LoVo (cell line): ENCODE measurements at places on chromosomes 6 and 20.

DNA sequence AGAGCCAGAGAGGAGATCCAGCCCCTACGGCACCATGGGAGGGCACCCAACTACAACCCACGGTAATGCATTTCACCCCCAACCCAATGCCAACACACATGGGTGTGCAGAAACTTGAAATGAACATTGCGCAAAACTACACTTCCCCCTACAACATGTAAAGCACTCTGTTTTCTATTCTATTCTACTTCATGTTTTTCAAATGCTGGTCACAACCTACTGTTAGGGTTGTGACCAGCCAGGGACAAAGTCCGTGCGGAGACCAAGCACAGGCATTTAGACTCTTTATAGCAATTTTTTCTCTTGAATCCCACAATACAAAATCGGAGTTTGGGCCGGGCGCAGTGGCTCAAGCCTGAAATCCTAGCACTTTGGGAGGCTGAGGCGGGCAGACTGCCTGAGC is 90.6 kb downstream of the MRPL14 start:
- DNase-seq: no peak

- DNase-seq: no peak
These were observed 70.2 kb downstream of the RIN2 start for GRCh38 chr20:19828232-19828631.

DNA sequence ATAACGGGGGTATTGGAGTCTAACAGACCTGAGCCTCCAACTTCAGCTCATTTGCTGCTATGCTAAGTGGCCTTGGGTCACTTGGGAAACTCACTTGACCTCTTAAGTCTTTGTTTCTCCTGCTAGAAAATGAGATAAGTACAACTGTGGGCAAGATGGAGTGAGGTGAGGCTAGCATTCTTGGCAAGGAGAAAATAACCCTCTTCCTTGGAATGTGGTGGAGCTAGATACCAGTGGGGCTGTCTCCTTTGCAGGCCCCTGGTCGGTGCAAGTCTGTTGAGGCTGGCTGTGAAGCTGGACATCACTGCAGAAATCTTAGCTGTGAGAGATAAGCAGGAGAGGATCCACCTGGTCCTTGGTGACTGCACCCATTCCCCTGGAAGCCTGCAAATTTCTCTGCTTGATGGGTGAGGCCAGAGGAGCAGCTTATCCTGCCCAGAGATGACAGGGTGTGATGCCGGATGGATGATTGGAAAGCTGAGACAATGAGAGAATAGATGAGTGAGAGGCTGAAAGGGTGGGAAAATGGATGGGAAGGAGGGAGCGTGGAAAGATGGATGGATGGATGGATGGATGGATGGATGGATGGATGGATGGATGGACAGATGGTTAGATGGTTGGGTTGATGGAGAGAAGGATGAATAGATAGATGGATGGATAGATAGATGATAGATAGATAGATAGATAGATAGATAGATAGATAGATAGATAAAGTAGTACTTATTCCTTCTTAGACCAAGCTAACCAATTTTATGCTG is 4.4 kb downstream of the BPIFA1 start:
- DNase-seq: no peak

DNA sequence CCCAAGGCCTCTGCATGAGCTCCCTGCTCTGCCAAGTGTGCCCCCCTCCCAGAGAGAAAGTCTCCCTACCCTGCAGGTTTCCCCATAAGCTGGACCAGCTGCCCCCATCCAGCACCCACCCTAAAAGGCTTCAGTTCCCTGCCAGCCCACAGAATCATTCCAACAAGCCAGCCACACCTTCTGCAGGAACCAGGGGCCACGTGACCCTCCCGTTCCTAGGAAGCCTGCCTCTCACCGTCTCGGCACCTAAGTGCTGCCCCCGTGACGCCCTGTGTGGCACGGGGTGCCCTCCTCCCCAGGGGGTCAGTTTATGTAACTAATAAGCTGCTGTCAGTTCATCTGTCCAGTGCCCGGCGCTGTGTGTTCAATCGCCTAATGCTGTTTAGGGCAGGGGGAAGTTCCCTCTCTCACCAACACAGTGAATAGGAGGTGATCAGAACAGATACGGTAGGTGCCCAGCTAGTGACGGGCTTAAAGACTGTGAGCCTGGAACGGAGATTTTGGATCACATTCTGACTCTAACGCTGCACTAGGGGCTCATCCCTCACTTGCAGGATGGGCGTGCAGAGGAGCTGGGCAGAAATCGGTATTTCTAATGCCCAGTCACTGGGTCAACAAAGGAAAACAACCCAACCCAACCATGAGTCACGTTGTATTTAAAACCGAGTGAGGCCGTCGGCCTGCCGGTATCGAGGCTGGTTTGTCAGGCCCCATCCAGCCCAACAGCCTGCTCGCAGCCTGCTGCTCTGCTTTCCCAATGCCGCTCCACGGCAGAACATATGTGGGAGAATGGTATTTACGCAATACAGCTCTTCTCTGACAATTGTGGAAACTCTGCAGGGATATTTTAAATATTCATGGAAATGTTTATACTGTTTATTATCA is 56.0 kb downstream of the RAMACL start:
- DNase-seq: no peak

DNA sequence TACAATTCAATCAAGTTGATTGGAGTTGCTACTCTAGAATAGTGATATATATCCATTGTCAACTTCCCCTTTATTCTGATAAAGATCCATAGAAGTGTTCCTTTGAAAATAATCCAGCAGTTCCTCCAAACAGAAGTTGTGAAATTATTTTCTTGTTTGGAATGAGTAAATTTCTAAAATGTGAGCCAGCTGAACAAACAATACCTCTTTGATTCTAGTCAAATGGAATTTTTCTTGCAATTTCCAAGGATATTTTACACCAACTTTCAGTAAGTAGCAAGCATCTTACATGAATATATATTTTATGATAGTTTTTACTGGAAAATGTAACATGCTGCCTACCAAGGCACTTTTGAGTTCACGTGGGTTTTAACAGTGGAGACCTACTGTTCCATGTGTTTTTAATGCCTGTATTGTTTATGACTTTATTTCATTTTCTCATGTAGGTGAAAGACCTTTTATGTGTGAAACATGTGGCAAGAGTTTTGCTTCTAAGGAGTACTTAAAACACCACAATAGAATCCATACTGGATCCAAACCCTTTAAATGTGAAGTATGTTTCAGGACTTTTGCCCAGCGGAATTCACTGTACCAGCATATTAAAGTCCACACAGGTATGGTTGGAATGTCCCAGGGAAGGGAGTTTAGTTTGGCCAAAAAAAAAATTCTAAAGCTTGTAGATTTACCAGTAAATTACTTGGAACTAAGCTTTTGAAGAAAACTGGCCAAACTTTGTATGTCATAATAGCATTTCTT is 6.5 kb downstream of the GZF1 start:
- no peak for DNase-seq

GRCh38 chr6:165439928-165440554 is 130.6 kb upstream of the C6orf118 start:
- peak; percentile 55 for DNase-seq

GRCh38 chr20:33386673-33387072 is 14.6 kb downstream of the CDK5RAP1 start:
- DNase-seq: no peak

DNA sequence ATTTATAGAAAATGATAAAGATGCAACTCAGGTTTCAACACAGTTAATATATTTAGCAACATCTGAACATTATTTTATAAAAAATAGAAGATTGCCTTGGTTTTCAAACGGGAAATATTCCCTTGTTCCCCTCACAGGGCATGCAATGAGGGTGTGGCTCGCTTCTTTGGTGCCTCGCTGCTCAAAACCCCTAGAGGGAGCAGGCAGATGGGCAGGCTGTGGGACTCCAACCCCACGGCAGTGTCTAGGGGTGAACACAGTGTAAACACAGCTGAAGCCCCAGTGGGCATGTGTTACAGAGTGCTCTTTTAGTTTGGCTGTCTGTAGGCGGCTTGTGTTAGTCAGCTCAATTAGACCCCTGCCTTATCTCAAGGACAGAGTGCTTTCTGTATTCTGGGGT is 560.8 kb upstream of the IMPG1 start:
- DNase-seq: no peak

DNA sequence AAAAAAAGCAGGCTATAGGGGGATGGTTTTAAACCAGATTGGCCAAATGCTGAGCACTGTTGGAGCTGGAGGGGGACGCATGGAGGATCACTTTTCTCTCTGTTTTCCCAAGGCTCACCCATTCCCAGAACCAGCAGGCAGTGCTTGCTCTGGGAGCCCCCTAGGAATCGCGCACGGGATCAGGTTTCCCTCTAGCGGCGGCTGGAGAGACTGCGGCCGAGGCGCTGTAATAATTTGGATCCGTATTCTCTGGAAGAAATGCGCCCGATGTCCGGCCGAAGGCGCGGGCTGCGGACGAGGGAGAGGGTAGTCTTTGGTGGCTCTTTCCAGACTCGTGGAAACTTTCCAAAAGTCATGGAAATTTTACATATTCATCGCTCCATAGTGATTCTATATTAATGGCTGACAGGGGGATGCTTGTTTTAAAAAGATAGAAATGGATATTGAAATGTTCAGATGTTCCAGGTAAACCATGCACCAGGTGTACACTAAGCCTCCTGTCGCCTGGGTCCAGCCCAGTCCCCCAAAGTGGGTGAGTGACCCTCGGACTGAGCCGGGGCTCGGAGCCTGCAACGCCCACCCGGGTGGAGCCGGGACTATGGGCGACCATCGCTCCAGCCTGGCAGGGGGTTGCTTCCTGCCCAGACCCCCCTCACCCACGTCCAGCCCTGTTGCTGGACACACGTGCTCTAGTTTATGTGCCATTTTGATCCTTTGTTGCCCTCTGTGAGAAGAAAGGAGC is 78.7 kb upstream of the PHACTR3 start:
- peak; percentile 54 for DNase-seq

DNA sequence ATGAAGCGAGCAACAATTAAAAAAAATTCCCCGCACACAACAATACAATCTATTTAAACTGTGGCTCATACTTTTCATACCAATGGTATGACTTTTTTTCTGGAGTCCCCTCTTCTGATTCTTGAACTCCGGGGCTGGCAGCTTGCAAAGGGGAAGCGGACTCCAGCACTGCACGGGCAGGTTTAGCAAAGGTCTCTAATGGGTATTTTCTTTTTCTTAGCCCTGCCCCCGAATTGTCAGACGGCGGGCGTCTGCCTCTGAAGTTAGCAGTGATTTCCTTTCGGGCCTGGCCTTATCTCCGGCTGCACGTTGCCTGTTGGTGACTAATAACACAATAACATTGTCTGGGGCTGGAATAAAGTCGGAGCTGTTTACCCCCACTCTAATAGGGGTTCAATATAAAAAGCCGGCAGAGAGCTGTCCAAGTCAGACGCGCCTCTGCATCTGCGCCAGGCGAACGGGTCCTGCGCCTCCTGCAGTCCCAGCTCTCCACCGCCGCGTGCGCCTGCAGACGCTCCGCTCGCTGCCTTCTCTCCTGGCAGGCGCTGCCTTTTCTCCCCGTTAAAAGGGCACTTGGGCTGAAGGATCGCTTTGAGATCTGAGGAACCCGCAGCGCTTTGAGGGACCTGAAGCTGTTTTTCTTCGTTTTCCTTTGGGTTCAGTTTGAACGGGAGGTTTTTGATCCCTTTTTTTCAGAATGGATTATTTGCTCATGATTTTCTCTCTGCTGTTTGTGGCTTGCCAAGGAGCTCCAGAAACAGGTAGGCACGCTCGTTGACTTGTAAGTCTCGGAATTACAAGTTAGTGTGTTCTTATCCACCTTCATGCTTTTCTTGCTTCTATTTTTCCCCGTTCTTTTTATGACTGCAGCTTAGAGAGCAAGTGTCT is at the start of gene EDN1:
Gene EDN1 (plus strand): TSS at position 429 of the 888 bp plus-strand sequence. CDS start 269 bp downstream, at position 698.
- DNase-seq: peak; percentile 88

GRCh38 chr6:42239333-42239732 is 21.7 kb upstream of the MRPS10 start:
- DNase-seq: peak; percentile 65

DNA sequence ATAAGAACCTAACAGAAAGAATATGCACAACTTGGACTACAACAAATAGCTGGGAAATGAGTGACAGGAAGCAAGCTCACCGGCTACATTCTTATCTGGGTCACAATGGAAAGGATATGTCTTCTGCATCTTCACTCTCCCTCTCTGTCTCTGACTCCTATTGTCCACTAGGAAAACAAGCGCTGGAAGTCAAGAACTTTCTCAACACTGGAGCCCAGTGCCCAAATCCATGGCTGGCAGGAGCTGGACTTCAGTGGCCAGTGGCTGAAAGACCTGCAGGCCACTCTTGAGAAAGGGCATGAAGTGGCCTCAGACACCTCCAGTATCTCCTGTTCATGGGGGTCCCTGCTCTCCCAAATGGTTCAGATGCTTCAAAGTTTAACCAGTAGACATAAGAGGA is 62.0 kb downstream of the FAM50B start:
- no peak for DNase-seq

DNA sequence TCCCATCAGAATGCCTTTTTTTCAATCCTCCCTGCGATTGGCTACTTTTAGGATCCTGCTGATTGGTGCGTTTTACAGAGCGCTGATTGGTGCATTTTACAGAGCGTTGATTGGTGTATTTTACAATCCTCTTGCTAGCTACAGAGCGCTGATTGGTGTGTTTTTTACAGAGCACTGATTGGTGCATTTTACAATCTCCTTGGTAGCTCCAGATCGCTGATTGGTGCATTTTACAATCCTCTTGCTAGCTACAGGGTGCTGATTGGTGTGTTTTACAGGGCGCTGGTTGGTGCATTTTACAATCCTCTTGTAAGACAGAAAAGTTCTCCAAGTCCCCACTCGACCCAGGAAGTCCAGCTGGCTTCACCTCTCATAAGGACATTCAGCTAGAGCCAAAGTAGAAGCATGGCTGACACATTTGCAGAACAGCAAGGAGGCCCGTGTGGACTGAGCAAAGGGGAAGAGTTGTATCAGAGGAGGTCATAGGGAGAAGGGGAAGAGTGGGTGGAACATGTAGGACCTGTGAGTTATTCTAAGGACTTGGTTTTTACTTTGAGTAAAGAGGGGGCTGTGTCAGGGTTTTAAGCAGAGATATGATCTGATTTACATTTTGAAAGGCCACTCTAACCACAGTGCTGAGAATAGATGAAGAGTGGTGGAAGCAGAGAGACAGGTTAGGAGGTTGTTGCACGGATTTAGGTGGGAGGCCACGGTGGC is 2.6 kb downstream of the ALDH5A1 start:
- DNase-seq: no peak

GRCh38 chr6:48613231-48613949 is 502.4 kb upstream of the PTCHD4 start:
- no peak for DNase-seq

DNA sequence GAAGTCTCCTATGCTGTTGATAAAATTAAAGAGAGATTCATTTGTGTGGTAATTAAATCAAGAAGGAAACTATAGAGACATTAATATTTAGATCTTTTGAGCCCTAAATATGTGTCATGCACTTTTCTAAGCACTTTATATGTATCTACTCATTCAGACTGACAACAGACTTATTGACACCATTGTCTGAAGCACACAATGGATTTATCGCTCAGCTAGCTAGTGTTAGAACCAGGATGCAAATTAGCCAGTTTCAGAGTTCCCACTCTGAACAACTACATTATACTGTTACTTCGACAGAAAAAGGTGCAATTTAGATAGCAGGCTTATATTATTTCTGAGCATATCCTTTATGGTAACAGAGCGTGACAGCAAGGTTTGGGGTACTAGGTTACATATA is 27.7 kb upstream of the KIAA0408 start:
- DNase-seq: no peak

GRCh38 chr6:166032366-166033200 is 135.1 kb downstream of the TBXT start:
- DNase-seq: no peak

GRCh38 chr6:118581489-118581959 is 33.4 kb downstream of the PLN start:
- peak; percentile 20 for DNase-seq

- DNase-seq: no peak
These were observed 140.5 kb upstream of the SYNDIG1 start for GRCh38 chr20:24328901-24329300.

GRCh38 chr20:25460566-25461280 is 53.2 kb downstream of the GINS1 start:
- no peak for DNase-seq
